IPS-NIHi11 (cell line): ENCODE measurements at places on chromosomes 1 and 21.

DNA sequence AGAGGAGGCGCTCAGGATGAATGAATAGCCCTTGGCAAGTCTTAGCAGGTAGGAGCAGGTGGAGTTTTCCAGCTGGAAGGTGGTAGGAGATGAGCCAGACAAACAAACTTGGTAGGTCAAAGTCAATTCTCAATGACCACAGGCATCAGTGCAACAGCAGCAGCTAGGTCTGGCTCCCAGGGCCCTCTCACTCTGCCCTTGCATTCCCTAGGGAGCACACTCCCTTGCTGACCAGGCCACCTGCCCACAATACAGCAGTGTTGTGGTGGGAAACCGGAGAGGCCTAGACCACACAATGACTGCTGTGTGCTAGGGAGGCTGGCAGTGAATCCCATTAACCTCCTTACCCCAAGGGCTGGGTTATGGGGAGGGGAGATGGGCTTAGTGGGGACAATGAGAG is 13.0 kb upstream of the PAQR6 start:
- no peak for DNase-seq

- no peak for DNase-seq
Measured at GRCh38 chr1:31396633-31397351, 16.2 kb upstream of the SERINC2 start.

- no peak for DNase-seq
Measured at GRCh38 chr1:92184632-92185031, 33.1 kb upstream of the C1orf146 start.

GRCh38 chr1:51653127-51653526 is 36.2 kb downstream of the OSBPL9 start:
- DNase-seq = no peak

DNA sequence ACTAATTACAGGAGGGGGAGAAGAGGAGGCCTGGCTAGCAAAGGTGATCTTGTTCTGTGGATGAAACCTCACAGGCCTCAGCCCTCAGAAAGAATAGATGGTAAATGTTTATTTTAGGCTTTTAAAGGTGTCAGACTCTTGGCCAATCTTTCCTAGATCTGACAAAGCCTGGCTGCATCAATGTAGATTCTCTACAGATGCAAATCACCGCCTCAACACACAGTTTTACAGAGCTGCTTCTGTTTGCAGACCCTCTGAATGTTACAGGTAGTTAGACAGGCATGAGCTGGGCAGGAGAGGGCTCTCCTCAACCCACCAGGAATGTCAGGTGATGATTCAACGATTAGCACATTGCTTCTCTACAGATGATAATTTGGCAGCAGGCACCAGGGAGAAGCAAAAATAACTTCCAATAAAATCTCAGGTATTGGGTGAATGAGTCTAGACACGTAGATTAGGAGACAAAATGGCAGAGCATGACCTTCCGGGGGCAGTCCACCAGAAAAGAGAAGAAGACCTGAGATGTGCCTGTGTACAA is 105.4 kb upstream of the VANGL1 start:
- DNase-seq = no peak

DNA sequence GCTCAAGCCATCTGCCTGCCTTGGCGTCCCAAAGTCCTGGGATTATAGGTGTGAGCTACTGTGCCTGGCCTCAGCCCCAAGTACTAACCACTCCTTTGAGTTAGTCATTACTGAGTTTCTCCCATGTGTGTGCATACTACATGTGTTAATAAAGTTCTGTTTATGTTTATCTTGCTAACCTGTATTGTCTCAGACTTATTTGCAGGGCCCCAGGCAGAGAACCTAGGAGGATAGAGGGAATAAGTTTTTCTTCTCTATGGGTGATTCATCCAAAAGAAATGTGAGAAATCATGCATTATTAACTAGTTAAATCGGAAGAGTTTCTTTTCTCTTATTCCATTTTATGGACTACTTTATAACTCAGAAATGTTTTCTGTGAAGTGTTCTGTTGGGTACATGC is 203.9 kb upstream of the CACYBP start:
- no peak for DNase-seq

DNA sequence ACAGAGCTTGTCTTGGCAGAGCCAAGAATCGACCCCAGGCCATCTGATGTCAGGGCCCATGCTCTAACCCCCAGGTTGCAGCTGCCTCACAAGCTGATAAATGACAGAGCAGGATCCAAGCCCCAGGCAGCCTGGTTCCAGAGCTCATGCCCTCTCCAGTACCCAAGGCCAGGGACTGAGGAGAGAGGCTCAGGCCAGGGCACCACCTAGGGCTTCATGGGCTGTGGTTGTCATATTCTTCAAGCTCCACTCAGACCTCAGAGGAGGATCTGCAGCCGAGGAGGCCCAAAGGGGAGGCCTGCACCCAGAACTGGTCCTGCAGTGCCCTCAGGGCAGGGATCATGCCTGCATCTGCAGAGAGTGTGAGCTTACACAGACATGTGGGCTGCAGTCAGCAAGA is 301.1 kb downstream of the MATN1 start:
- no peak for DNase-seq

GRCh38 chr1:68811806-68812205 is 314.9 kb upstream of the DEPDC1 start:
- no peak for DNase-seq

DNA sequence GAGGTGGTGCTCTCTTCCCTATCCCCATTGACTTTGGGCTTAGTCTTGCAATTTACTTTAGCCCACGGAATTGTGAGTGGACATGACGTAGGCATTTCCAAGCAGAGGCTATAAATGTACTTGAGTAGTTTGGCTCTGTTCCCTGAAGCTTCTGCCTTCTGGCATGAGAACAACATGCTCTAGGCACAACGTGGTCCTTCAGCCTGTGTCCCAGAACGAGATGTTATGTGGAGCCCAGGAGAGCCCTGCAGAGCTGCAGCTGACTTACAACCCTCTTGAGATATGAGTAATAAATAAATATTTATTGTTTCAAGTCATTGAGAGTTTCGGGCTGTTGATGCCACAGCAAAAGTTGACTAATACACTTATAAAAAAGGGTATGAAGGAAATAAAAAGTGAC is 105.2 kb upstream of the HMGB4 start:
- no peak for DNase-seq

- peak; percentile 87 for DNase-seq
Measured at GRCh38 chr1:205284420-205285144, 37.0 kb downstream of the NUAK2 start.

DNA sequence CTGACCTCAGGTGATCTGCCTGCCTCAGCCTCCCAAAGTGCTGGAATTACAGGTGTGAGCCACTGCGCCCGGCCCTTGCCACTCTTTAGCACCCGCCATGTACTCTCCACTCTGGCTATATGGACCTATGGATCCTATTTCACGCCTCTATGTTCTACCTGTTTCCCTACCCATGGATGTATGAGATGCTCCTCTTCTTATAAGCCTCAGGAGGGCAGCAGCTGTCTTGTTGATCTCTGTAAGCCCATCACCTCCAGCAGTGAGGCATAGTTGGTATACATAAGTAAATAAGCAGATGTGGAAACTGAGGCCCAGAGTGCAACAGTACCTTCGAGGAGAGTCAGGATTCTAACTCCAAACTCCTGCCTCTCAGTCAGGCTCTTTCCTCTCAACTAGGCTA is 24.7 kb upstream of the ARTN start:
- DNase-seq = no peak

- no peak for DNase-seq
Measured at GRCh38 chr1:230216896-230217295, 149.9 kb downstream of the GALNT2 start.

DNA sequence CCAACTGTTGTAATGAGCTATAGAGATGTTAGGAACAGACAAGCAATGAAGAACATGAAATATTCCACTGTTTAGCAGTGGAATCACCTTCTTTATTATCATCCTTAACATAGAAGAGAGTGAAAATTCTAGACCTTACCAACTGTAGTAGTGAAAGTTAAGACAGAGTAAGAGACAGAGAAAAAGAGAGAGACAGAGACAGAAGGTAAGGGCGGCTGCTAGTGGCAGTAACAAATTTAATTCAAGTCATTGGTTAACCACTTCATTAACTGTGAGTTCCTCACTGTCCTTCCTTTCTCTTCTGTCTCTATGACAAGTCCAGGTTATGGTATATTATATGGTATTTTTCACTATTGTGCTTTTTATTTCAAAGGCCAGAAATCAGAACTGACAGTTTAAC is 355.7 kb upstream of the ESRRG start:
- DNase-seq = no peak

- no peak for DNase-seq
Measured at GRCh38 chr1:93542398-93542797, 94.5 kb downstream of the FNBP1L start.

GRCh38 chr1:53878492-53879105 is 11.0 kb downstream of the YIPF1 start:
- DNase-seq = peak; percentile 39

DNA sequence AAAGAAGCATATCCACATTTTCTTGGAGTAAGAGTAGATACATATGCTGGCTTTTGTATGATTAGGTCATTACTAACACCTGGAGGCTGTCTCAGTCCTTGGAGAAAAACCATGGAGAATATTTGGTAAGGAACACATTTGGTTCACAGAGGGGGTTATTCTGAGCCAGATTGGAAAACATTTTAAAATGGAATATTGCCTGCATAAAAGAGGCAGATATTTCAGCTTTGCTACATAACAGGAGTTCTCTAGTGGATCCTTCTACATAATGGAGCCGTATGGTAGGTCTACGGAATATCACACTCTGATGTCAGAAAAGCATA is 415.1 kb downstream of the ADGRL2 start:
- no peak for DNase-seq

DNA sequence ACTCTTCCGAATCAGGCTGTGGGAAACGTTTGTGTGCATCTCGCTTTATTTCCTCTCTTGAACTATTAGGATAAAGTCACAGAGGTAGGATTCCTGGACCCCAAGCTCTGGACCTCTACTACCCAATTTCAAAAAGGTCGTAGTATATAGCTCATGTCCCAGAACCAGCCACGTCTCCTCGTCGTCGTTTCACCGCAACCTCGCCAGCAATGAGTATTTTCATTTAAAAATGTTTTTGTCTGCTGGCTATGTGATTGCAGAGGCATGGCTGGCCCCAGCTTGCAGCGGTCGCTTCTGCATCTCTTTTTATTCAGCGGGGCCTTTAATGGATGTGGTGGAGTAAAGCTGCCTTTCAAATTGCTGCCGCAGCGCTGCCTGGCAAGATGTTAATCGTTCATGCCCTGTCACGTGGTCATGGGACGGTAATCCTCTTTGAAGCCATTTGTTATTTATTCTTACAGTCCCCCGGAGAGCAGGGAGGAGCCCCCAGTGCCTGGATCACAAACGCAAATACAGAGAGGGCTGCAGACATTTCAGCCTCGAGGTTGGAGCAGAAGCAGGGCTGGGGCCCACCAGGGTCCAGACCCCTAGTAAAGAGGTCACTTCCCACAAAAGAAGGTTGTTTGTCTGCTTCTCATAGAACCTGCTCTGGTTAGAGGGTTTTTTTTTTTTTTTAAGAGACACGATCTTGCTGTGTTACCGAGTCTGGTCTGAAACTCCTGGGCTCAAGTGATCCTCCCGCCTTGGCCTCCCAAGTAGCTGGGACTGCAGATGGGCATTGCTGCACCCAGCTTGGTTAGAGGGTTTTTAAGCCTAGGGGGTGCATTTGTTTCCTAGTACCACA is 11.6 kb upstream of the NPHP4 start:
- DNase-seq = peak; percentile 66

- DNase-seq = peak; percentile 70
Measured at GRCh38 chr1:32754317-32755097, 51.9 kb upstream of the SYNC start.

DNA sequence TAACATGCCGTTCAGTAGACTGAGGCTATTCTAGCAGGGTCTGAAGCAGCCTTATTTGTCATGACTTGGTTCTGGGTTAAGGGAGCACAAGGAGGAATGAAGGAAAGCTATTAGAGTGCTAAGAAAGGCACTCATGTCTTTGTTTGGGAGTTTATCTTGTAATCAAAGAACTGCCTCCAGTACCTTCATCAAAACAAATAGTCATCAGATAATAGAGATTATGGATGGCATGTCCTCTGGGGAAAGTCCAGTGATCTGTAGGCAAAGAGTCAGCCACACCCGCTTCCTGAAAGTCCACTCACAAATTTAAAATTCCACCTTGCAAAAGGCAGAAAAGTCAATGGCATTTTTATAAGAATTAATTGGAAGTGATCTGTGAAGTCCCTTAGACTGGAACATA is 56.8 kb downstream of the ESRRG start:
- DNase-seq = no peak

- no peak for DNase-seq
Measured at GRCh38 chr1:26102526-26102925, 9.1 kb upstream of the PDIK1L start.

DNA sequence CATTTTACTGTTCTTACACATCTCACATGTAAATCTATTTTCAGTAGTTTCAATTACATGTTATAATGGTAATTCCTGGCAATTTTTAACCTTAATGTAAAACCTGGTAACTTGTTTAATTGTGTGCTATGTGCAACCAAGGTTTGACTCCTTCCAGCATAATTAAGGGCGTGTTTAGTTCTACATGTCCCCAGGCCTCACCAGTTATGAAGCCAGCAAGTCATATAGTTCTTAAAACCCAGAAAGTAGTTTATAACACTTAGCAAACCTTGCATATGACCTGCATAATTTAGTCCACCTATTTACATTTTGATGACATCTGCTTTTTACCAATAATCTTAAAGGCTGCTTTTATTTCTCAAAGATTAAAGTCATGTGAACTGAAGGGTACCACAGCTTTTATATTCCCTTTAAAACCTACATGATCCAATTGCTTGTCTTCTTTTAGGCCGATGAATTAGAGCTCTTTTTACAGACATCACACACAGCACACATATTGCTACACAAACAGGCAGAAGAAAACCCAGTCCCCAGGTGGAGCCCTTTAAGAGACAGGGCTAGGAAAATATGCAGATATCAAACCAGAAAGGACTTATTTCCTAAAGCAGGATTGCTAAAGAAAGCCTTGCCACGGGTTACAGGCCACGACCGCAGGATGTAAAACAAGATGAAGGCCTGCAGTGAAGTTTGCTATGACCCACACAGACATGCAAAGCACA is 23.2 kb upstream of the SYCP1 start:
- no peak for DNase-seq

DNA sequence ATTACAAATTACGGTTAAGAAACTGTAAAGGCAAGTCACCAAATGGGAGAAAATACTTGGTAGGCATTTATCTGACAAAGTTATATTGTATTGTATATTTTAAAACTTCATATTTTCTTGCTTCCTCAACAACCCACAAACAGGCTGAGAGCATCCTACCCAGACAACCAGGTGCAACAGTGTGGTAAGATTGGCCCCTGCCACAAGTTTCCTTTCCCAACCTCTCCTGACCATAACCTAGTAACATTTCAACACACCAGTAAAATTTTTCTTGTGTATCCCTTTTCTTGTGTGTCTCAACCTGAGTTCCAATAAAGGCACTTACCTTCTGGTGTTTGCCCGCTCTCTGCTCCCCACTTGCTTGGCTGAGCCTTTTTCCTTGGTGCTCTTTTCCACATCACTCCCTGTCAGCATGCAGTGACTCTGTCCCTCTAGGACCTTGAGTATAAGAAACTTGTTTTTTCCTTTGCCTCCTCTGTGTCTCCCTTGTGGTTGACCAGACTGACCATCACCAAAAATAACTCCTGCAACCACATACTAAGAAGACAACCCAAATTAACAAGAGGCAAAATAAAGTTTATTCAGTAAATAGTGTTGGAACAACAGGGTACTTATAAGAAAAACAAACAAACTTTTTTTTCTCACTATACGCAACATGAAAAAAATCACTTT is 40.9 kb downstream of the FCRL3 start:
- no peak for DNase-seq

GRCh38 chr1:217977943-217978342 is 307.1 kb upstream of the RRP15 start:
- DNase-seq = no peak
